ENCODE measurements at places on chromosomes 2 and 18.

DNA sequence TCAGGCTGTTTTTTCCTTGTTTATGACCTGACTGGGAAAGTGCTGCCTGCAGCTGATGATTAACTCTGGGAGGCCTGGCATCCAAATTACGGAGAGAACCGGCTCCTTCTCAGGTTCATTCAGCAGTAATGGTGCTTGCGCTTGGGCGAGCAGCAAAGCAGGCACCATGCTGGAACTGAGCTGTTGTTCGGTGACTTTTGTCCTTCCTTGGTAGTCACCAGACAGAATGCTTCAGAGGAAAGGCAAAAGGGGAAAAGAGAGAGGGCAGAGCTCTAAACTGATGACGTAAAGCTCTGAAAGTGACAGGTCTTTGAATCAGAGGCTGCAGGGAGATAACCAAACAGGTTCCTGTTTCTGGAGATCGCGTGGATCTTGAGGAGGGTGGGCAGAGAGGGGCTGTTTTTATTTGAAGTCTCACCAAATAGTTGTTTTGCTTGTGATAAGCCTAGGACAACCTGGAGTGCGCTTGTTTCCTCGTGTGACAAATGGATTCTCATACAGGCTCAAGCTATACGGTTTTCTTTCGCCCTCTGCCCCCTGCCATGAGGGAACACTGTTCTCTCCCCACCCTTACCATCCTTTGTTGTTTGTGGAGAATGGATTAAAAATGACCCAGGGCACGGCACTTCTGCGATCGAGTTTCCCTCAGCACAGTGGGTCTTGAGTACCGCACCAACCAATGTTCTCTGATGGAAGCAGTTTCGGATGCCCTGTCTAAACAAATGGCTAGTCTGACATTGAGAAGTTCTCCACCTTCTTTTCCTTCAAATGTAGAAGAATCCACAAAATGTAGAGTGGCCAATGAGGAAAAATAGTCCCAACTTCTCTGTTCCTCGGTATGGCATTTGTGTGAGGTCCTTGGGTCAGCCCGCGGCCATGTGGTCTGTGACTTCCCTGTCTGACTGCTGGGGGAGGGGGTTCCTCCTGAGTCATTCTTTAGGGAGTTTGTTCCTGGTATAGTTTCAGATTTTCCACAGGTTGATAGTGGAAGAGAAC lies 1.3 kb downstream of the RASGRP3 start:
- no peak for DNase-seq

DNA sequence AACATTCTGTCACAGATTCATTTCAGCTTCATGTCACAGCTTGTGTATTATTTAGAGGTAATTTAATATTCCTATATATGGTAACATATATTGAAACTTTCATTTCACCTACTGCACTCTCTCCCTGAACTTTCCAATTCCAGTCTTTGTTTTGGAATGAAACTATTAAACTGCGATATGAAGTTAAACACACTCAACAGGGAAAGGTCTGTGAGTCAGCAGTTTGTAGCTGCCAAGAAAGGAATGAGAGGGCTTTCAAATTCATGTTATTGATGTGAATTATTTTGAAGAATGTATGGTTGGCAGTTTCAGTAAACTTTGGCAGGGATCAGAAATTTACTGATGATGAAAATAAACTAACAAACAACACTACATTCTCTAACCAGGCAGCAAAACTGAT lies 148.3 kb downstream of the HNMT start:
- no peak for DNase-seq

GRCh38 chr2:22934747-22935146 lies 450.2 kb upstream of the KLHL29 start:
- no peak for DNase-seq

- no peak for DNase-seq
Observed at GRCh38 chr2:18242716-18243115, 317.7 kb downstream of the RDH14 start.

DNA sequence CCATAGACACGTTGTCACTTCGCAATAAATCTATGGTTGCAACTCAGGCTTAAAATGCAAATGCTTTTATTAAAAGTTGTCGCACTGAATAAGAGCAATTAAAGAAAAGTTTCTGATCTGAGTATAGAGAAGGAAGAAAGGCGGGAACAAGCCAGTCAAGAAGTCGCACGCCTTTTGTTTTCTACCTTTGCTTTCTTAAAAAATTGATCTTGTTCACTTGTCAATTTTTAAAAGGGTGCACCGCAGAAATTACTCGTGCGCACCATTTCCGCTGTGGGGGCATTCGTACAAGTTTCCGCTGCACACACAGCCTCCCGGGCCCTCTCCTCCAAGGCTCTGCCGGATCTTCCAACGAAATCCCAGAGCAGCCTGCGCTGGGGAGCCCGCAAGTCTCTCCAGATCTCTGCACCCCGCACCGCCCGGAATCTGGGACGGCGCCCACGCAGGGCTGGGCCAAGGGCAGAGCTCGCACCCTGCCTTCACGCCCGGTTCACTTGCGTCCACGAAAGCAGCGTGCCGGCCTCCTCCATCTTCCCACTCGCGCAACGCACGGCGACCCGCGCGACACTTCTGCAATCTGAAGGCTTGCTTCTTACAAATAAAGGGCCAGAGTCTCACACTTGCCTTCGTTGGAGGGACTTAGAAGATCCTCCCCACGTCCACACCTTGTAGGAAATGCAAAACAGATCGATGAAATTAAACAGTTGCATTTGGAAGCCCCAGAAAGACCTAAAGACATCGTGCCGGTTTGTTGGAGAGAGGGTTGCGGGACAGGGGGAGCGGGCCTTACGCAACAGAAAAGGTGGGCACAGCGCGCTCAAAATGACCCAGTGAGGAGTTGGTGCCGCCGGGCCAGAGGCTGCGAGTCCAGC lies 2.6 kb upstream of the SALL3 start:
- no peak for DNase-seq

DNA sequence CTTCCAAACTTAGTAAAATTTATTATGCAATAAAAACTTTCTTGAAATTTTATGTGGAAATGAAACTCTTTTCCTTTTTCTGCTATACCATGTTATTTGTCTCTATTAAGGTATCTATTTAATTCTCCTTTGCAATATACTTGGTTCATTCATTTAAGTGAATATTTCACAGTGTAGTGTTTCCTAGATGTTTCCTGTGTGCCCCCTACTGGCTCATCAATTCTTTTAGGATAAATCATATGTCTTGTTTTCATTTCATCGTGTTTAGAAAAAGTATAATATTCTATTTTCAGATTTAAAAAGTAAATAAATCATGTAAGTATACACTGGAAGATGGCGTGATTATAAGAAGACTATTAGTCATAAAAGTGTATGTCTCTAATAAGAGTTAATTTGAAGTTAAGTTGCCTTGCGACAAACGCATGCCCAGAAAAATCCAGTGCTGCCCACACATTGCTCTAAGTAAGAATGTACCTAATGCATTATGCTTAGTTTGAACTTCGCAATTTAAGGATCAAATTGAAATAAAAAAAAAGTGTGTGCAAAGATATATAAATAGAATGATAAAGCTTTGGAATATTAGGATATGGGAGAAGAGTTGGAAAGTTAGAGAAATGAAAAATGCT lies 525.4 kb downstream of the KCNJ3 start:
- DNase-seq: no peak

DNA sequence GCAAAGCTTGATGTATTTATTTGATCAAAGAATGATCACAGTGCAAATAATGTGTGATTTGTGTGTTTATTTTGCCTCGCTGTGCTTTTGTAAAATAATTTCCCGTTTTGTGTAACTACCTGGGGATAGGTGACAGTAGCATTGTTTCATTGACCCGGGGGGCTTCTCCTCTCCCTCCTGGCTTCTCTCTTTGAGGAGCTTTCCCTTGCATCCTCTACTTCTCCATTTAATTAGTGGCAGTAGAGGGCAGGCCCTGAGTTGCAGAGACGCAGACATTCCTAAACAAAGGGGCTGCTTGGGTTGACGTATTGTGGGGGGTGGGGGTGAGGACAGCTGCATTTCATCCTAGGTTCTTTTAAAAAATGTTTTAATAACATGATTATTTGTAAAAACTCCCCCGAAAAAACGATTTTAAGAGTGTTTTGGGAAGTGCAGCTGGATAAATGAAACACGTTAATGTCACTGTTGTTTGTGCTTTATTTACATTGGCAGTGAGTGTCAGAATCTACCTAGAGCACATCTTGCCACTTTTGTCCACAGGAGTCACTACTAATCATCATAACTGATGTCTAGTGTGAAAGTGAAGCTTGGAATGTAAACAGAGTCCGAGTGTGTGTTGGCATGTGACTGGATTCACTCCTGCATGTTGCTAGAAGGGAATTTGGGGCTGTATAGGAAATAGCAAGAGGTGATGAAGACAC lies 2.2 kb downstream of the NEDD4L start:
- DNase-seq: no peak

GRCh38 chr2:25090801-25091200 lies 48.9 kb downstream of the EFR3B start:
- no peak for DNase-seq

DNA sequence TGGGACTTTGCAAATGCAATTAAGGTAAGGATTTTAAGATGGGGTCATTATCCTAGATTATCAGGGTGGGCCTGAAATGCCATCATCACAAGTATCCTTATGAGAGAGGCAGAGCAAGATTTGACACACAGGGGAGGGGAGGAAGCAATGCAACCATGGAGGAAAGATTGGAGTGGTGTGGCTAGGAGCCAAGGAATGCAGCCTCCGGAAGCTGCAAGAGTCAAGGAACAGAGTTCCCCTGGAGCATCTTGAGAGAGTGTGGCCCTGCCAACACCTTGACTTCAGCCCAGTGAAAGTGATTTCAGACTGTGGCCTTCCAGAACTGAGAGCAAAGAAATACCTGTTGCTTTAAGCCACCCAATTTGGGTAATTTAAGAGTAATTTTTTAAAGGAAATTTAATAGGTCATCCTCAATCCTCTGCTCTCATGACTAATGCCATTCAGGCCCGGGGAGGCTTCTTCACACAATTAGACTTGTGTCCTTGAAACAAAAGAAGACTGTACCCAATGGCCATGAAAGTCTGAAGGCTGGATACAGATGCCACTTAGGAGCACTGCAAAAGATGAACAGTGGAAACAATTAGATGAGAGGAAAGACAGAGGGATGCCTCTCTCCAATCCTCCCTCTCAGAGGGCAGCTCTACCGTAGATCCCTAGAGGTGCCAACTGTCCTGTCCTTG lies 250.3 kb upstream of the ID2 start:
- DNase-seq: no peak

DNA sequence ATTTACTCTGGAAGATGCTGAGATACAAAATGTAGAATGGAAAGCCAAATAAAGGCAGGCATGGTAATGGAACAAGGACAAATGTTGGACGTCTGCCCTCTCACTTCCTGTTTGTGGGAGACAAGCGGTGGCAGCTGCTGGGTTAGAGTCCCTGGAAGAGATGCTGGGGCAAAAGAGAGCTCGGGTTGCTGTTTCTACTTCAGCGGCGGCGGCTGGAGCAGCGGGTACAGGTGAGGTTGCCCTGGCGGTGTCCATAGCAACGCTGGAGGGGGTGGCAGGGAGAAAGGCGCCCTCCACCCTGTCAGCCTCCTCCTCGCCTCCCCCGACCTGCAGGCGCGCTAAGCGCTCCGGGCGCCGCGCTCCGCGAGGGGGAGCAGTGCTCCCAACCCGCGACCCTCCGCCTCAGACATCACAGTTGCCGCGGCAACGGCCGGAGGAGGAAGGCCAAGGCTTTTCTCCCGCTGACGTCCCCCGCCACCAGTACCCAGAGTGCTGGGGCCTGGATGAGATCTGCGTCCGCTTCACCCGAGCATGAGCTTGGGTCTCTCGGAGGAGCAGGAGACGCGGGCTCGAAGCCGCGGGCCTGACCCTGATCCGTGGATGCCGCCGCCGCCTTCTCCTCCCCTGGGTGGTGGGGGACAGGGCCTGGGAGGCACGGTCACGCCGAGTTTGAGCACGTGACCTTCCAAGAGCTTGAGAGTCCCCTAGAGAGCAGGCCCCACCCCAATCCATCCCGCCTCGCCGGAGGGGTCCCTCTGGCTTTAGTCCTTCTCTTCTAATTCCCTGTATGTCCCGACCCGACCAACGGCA lies 65.6 kb downstream of the NOL4 start:
- no peak for DNase-seq
